Putamen (tissue), 1 donor: ENCODE measurements at places on chromosomes 2 and 18.

GRCh38 chr18:75109319-75109691 is 99.6 kb downstream of the PTGR3 start:
- no peak for DNase-seq

DNA sequence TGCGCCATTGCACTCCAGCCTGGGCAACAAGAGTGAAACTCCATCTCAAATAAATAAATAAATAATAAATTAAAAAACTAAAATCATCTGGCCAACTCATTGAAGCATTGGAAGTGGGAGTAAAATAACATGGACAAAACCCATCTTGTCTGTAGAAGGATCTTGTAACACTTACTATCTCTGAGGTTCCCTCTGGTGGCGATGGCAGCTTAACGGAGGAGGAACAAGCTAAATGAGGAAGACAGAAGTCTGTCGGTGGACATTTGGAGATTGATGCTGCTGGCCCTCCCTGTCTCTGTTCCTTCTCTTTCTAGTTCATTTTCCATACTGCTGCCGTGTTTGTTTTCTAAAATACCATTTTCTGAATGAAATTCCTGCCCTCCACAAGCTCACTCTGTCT is 43.4 kb downstream of the ZCCHC2 start:
- peak; percentile 55 for DNase-seq

- DNase-seq, result peak; percentile 31
Observed at GRCh38 chr2:165745916-165746315, 48.1 kb downstream of the GALNT3 start.

DNA sequence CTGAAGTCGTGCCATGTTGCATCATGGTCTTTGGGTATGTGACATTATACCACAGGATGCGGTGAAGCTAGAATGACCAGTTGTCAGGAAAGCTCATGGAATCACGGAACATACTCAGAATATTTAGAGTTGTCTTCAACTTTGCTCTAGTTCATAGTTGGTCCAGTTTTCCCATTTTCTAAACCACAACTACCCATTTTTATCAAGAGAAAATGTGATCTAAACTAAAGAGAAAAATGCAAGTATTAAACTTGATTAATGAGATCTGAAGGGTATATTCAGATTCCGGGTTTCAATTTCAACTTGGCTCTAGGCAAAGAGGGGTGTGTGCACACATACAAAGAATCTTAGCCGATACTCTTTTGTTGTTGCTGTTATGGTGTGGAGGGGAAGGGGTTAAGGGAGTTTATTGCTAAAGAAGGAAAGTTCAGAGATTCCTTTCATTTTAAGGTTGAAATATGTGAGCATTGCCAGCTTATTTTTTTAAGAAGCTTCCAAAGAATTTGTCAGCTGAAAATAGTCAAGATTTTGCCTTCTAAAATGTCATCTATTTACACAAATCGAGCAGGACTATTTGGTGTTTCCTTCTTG is 516.6 kb upstream of the ZEB2 start:
- no peak for DNase-seq

DNA sequence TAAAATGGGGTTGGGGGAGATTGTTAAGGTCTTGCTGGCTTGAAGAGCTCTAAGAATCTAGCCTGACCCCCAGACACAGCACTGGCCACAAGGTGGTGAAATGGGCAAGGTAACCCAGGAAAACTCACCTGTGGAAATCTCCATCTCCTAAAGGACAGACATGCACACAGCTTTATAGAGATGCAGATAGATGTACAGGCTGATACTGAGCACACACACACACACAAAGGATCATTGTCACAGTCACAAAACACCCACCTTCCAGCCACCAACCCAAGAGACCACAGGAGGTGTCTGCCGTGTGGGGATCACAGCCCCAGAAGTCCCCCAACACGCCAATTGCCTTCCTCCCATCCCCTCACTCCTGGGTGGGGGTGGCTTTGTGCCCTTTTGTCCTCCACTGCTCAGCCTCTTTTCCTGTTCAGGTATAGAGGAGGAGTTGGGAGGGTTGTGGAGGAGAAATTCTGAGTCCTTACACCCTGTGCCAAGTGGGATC is 3.2 kb upstream of the CYP26B1 start:
- DNase-seq, result no peak

- no peak for DNase-seq
Observed at GRCh38 chr18:63997041-63997440, 27.2 kb downstream of the SERPINB8 start.

GRCh38 chr18:3671176-3671575 is 221.2 kb downstream of the TGIF1 start:
- DNase-seq, result no peak

GRCh38 chr2:43103093-43103404 is 123.4 kb downstream of the ZFP36L2 start:
- DNase-seq, result no peak

DNA sequence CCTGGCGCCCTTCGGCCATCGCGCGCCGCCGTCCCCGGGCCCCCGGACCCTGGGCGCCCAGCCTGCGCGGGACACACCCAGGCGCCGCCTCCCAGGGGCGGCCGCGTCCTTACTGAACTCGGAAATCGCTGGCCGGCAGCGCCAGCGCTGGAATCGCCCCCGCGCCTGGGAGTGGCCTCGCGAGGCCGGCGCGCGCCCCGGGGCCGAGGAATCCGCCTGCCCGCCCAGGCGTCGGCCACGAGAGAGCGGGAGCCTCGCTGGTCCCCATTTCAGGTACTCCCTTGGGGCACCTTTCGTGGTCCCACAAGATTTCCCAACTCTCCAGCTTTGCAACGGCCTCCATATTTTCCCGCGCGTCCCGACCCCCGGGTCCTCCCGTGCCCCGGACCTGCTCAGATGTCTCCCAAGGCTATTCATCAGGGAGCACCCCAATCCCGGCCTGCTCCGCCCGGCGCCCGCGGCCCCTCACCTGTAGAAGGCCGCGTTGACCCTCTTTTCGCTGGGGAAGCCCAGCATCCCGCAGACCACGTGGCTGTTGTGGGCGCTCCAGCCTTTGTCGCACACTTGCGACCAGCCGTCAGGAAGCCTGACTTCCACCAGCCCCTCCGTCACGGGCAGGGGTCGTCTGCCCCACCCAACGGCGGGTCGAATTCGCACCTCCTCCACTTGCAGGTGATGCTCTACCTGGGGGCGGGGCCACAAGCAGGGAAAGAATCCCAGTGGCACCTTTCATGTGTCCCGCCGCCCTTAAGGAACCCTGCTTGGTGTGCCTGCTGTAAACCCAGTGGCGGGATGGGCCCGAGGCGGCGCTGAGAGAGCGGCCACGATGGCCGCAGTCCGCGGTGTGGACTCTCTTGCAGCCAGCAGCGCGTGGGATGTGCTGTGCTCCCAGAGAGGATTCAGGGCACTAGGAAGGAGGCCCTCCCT is 4.6 kb downstream of the LOXL3 start:
- DNase-seq, result no peak

DNA sequence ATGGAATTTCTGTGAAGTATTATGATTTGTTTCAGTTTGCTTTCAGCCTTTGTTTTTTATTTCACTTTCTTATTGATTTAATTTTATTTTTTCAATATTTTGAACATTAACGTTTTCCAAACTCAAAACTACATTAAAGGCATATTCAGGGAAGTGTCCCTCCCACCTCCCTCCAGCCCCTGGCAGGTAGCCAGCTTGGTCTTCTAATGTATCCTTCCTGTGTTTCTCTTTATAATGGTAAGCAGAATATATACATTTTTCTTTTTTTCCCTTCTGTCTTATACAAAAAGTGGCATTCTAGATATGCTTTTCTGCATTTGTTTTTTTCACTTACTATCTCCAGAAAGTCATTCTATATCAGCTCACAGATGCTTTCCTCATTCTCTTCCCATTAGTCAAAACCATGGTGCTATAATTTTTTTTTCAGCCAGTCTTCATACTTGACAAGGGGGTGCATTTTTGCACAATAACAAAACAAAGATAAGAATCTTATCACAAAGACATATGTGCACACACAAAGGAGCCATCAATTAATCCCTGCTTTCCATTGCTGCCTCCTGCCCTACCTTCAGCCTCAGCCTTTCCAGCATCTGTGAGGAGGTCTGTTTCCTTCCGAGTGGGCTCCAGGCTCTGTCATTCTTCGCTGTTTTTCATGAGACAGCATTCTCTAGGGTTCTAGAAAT is 33.7 kb upstream of the TMEM177 start:
- no peak for DNase-seq

DNA sequence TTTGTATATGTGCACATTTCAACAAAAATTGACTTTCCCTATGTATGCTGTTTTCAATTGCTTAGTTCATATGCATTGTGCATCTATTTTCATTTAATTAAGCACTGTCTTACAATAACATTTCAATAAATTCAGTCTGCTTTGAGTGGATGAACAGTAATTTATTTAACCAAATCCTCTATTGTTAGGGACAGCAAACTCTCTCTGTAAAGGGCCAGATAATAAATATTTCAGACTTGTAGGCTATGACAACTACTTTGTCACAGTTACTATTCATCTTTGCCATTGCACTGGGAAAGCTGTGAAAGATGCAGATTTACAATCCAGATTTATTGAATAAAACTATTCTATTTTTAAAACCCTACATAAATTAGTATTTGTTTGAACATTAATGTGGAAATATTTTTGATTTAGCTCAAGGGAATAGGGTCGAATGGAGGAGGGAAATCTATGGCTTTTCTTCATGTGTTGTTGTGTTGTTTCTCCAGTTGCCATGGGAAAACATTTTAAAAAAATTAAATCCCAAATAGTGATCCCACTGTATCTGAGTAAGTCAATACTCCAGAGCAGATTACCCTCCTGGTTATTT is 14.2 kb upstream of the RAB27B start:
- no peak for DNase-seq
